T-helper 1 cell treated with Interleukin-12 subunit alpha and Interleukin-12 subunit beta and Interleukin-4 antibody, amounts not matched to agents 30 ng/mL and 1 ng/mL, for 36 hours (primary cell): ENCODE measurements at places on chromosomes 2 and 18. TPM values are rescaled to one million over a fixed set of nuclear protein-coding genes. Genes with fewer than 3 reads are reported as not detected.

The SF3B6 gene
- 90.9 and 94.3 TPM in 2 replicates for total RNA-seq

The EML6 gene
- 0.54 and 1.3 TPM in 2 replicates for total RNA-seq

The MYOM1 gene
- 1.0 and 1.6 TPM in 2 replicates for total RNA-seq

The SAG gene
- not detected in 2 replicates for total RNA-seq

The LTBP1 gene
- total RNA-seq: 0.05 and 0.15 TPM in 2 replicates

The CCDC85A gene
- not detected in 2 replicates for total RNA-seq

The COL6A3 gene
- 1.4 and 1.5 TPM in 2 replicates for total RNA-seq

The LAMA1 gene
- not detected in 2 replicates for total RNA-seq

The NOL4 gene
- total RNA-seq: not detected in 2 replicates

The LOXL3 gene
- 0.78 and 0.98 TPM in 2 replicates for total RNA-seq

The ZNF236 gene
- 21.8 and 23.7 TPM in 2 replicates for total RNA-seq

The ABCG5 gene
- not detected in 2 replicates for total RNA-seq

The HDLBP gene
- total RNA-seq: 226 and 240 TPM in 2 replicates

The TTR gene
- total RNA-seq: not detected in 2 replicates

The KIDINS220 gene
- total RNA-seq: 31.9 and 36.7 TPM in 2 replicates

The CPS1 gene
- 0.34 and 0.61 TPM in 2 replicates for total RNA-seq

The MERTK gene
- total RNA-seq: 0.29 TPM in 2 replicates

The INSIG2 gene
- total RNA-seq: 24.4 and 27.6 TPM in 2 replicates

The C2orf15 gene
- total RNA-seq: 0.20 and 0.25 TPM in 2 replicates

The FSHR gene
- not detected in 2 replicates for total RNA-seq

The MEP1B gene
- total RNA-seq: 0.10 TPM in 1 of 2 replicates, not detected in the other

The NT5C1B gene
- not detected in 2 replicates for total RNA-seq

The SPAST gene
- 21.4 and 22.6 TPM in 2 replicates for total RNA-seq

The SCN9A gene
- 3.5 and 4.3 TPM in 2 replicates for total RNA-seq

The TMSB10 gene
- 5,889 and 5,918 TPM in 2 replicates for total RNA-seq

The MRO gene
- not detected in 2 replicates for total RNA-seq

The TMEM247 gene
- not detected in 2 replicates for total RNA-seq

The DNAJC5G gene
- not detected in 2 replicates for total RNA-seq

The PECR gene
- total RNA-seq: 25.5 and 27.6 TPM in 2 replicates

The ANKAR gene
- 3.2 and 5.2 TPM in 2 replicates for total RNA-seq

The OR6B2 gene
- not detected in 2 replicates for total RNA-seq

The TCF7L1 gene
- not detected in 2 replicates for total RNA-seq

The OSBPL1A gene
- total RNA-seq: 1.1 and 1.7 TPM in 2 replicates

The L3MBTL4 gene
- 0.68 and 1.1 TPM in 2 replicates for total RNA-seq

The ANKRD30B gene
- total RNA-seq: not detected in 2 replicates

The B3GNT7 gene
- total RNA-seq: not detected in 2 replicates

The DYSF gene
- total RNA-seq: 0.12 and 0.17 TPM in 2 replicates

The COLEC12 gene
- total RNA-seq: not detected in 2 replicates

The SP110 gene
- total RNA-seq: 152 and 167 TPM in 2 replicates

The RESP18 gene
- not detected in 2 replicates for total RNA-seq

The GREB1 gene
- total RNA-seq: 0.12 and 0.27 TPM in 2 replicates

The CCDC68 gene
- not detected in 2 replicates for total RNA-seq

The PRKAG3 gene
- total RNA-seq: not detected in 2 replicates

The CDH7 gene
- total RNA-seq: not detected in 2 replicates

The RFX8 gene
- total RNA-seq: 2.8 and 4.3 TPM in 2 replicates

The HTR2B gene
- total RNA-seq: not detected in 2 replicates

The UNC80 gene
- not detected in 2 replicates for total RNA-seq

The CHST10 gene
- 4.2 TPM in 2 replicates for total RNA-seq

The TNS1 gene
- 1.0 TPM in 2 replicates for total RNA-seq

The TUBB8B gene
- not detected in 2 replicates for total RNA-seq

The GKN2 gene
- total RNA-seq: not detected in 2 replicates

The SULT1C2 gene
- total RNA-seq: not detected in 2 replicates

The TTC21B gene
- total RNA-seq: 20.4 and 22.7 TPM in 2 replicates

The INO80B gene
- total RNA-seq: 52.2 and 52.8 TPM in 2 replicates

The TMEM178A gene
- total RNA-seq: not detected in 2 replicates

The ITGA4 gene
- total RNA-seq: 157 and 174 TPM in 2 replicates

The DCDC2C gene
- total RNA-seq: not detected in 2 replicates

The CDK15 gene
- total RNA-seq: not detected in 2 replicates

The ADRA2B gene
- 0.05 and 0.07 TPM in 2 replicates for total RNA-seq

The CCBE1 gene
- not detected in 2 replicates for total RNA-seq
